ENCODE measurements at places on chromosomes 13 and 19. TPM values are rescaled to one million over a fixed set of nuclear protein-coding genes. Genes with fewer than 3 reads are reported as not detected.

GRCh38 chr13:51825681-51826254 lies 19.2 kb downstream of the TMEM272 start:
- DNase-seq = no peak

GRCh38 chr13:58495668-58496067 lies 864.1 kb downstream of the PCDH17 start:
- DNase-seq = no peak

GRCh38 chr13:20702530-20702914 lies 977 bp upstream of the IL17D start:
- no peak for DNase-seq

- no peak for DNase-seq
Measured at GRCh38 chr13:71255633-71256032, 611.4 kb downstream of the DACH1 start.

DNA sequence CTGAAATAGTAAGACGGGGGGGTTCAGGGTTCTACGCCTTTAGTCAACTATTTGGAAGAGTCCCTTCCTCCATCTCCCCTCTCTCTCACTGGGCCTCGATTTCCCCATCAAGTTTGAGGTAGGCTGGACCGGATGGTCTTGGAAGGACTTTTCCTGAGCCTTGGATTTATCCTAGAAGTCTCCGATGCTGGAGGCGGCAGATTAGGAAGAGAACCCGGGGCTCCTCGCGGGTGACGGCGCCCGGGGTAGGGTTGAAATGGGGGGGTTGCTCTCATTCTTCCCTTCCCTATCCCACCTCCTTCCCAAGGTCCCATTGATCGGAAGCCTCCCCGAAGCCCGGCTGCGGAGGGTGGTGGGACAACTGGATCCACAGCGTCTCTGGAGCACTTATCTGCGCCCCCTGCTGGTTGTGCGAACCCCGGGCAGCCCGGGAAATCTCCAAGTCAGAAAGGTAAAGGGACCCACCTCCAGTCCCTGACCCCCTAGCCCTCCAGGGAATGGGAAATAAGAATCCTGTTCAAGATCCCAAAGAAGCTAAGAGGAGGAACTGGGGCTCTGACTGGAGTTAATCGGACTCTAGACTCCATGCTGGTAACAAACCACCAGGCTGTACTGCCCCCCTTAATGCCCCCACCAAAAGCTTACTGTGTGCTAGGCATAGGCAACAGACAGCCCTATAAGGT lies 781 bp downstream of the QPCTL start:
- DNase-seq = peak; percentile 83

DNA sequence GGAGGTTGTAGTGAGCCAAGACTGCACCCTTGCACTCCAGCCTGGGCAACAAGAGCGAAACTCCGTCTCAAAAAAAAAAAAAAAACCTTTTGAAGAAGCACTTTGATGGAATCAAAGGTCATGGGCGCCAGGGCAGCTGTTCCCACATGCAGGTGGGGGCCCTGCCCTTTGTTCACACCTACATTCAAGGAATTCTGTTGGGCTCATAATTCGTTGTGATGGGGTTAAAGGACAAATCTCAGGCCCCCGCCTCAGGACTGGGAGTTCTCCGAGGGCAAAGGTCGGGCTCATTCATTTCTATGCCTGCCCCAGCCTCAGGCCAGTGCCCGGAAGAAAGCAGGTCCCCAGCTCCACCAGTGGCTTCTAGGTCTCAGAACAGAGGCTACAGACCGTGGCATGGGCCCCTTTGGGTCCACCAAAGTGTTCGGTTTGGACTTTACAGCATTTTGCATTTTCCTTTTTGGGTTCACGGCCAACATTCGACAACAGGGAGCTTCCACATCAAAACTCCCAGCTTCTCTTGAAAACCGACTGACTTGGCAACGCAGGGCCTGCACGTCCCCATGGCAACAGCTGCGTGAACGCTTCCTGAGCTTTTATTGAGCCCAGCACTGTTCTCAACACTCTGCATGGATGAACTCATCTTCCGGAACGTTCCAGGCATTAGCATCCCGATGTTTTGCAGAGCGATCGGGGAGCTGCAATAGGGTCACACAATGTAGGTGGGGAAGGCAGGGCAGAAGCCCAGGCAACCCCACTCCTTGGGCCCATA lies 10.1 kb upstream of the GTF2F1 start:
- no peak for DNase-seq

GRCh38 chr19:16319481-16319880 lies 5.1 kb upstream of the KLF2 start:
- no peak for DNase-seq

Gene CYP2A6
- polyA plus RNA-seq = not detected

Gene SIGLEC12
- 0.10 TPM for polyA plus RNA-seq

Data from heart right ventricle (tissue), 16 donors.